ENCODE measurements at places on chromosomes 2 and 18.

- DNase-seq, result no peak
Measured at GRCh38 chr2:592737-593136, 84.5 kb downstream of the TMEM18 start.

- DNase-seq, result no peak
Measured at GRCh38 chr18:45173799-45174519, 441.3 kb upstream of the SLC14A2 start.

DNA sequence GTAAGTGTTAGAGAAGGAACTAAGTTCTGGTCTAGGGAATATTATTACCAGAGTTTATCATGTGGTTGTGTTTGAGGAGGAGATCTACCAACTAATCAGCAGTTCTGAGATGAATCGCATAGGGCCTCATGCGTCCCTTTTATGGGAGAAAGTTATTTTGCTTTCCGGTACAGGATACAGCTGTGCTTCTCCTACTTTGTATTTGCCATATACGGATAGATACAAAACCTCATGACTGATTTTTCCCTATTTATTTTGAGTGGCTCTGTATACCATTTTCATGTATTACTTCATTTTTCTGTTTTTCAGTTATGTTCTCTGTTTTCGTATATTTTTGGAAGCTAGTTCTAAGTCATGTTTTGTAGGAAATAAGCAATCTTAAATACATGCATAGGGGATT lies 66.8 kb downstream of the ACSL3 start:
- DNase-seq, result no peak

DNA sequence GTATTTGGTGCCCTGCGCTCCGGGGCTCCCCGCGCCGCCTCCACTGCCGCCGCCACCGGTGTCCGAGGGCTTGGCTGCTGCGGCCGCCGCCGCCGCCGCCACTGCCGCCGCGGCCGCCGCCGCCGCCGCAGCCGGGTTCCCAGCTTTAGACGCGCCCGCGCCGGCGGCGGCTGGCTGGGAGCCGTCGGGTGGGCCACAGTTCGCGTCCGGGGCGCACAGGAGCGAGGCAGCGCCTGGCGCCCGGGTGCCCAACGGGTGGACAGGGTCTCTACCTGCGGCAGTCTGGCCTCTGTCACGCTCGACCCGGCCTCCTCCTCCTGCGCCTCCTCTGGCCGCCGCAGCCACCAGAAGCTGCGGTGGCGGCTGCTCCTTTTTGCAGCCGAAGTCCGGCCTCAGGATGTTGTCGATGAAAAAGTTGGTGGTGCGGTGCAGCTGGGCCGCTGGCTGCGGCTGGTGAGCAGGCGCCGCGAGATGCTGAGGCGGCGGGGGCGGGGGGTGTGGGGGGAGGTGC lies 951 bp downstream of the EN1 start:
- DNase-seq, result no peak

DNA sequence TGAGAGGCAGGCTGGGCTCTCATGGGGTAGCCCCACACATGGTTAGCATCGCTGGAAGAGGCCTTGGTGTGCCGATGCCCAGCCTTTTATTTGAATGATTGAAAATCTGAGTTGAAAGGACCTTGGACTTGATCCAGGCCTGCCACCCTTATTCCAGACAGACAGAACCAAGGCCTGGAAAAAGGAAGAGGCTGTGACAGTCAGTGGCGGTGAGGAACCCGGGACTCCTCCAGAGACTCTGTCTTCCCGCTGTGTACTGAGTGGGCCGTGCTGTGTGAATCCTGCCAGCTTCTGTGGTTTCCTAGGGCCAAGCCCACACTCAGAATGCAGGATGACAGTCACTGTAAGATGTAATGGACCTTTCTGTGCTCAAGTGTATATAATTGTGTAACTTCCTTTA lies 218.5 kb downstream of the LDLRAD4 start:
- no peak for DNase-seq

GRCh38 chr18:63112706-63113105 lies 206.9 kb downstream of the BCL2 start:
- DNase-seq, result no peak
